Cardiac muscle cell (in vitro differentiated cells and primary cell): ENCODE measurements at places on chromosomes 4 and X. TPM values are rescaled to one million over a fixed set of nuclear protein-coding genes. Genes with fewer than 3 reads are reported as not detected.

GRCh38 chr4:152972821-152973628, 36.9 kb downstream of the FHDC1 start:
- DNase-seq, result peak; percentile 89

Gene WFS1
- total RNA-seq, result 29.0 and 44.8 TPM in 2 replicates

DNA sequence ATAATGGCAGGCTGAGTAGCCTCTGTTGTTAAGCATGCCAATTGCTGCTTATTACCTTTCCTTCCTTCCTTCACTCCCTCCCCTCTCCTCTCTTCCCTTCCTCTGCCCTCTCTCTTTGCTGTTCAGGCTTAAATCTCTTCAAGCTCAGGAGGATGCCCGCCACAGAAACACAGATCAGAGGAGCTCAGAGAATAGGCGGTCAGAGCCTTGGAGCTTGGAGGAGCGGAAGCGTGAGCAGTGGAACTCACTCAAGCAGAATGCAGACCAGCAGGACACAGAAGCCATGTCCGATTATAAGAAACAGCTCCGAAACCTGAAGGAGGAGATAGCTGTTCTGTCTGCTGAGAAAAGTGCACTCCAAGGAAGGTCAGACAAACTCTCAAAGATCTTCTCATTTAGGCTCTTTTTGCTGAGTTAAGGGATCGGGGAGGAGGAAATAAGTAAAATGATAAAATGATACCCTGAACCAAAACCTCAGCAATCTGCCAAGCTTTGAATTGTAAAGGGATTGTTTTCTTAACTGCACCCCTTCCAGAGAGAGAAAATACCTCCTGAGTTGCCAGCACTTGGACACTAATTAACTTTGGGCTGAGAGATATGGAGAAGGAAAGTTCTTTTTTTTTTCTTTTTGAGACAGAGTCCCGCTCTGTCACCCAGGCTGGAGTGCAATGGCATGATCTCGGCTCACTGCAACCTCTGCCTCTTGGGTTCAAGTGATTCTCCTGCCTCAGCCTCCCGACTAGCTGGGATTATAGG, 20.9 kb downstream of the SPATA18 start:
- no peak for DNase-seq

DNA sequence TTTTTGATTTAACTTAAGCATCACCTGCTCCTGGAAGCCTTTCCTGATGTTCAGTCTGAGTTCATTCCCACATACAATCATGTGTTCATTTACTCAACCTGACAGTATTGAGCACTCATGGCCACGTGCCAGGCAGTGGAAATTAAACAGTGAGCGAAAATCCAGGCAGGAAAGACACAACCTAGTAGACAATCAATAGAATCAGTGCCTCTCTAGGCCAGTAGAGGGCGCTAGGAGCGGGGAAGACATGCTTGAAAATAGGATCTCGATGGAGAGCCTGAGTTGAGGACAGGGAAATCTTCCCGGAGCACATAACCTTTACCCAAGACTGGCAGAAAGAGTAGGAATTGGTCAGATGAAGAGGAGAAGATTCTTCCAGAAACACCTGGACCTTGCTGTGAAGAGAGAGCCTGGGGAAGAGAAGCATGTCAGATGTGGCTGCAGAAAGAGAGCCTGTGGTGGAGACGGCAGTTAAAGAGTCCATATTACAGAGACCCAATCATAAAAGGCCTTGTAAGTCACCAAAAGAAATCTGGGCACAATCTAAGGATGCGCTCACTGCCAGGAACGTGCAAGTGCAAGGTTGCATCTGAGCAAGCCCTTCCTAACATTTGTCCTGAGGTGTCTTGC, 103.5 kb downstream of the LDB2 start:
- peak; percentile 69 for DNase-seq

Gene CDS1
- total RNA-seq, result 0.74 and 2.2 TPM in 2 replicates

DNA sequence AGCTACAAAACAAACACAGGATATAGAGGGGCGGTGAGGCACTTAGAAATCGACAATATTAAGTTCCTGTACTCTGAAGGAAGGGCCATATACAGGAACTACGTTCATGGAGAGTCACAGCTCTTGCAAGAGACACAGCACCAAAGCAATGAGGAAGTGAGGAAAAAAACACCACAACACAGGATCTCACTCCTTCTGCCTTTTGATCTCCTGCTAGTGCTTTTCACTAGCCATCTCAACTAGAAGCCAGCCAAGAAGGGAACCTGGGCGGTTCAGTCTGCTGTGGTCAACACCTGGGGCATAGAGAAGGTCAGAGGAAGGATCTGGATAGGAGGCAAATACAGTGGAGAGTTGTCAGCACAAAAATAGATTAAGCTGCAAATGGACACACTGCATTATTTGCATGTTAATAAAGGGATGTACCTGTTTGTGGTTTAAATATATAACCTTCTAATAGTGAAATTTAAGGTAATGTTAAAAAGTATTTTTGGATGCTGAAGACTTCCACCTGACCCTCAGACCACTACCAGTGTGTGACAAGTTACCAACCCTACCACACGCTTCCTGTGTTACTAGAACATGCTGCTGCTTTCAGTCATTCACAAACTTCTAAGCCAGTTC, 104.6 kb downstream of the DTHD1 start:
- DNase-seq, result no peak

DNA sequence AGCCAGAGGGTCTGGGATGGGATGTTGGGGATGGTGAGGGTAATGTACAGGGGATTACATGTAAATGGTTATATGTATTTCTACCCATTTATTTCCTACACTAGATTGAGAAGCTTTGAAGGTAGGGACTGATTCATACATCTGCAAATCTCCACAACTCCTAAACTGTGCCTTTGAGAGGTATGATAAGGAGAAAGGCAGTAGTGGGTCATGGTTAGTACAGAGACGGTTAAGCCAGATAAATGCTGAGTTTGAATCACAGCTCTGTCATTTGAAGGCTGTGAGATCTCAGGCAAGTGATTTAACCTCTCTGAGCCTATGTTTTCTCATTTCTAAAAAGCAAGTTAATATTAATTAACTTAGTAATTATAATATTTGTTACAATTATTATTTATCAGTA, 29.3 kb upstream of the IL21 start:
- no peak for DNase-seq
